RWPE1 (cell line): ENCODE measurements at places on chromosomes 13 and 19.

- DNase-seq = no peak
These were observed 518 bp upstream of the PLPP2 start for GRCh38 chr19:291561-292280.

- DNase-seq = no peak
These were observed 184.9 kb upstream of the MIR17HG start for GRCh38 chr13:91162589-91162988.

DNA sequence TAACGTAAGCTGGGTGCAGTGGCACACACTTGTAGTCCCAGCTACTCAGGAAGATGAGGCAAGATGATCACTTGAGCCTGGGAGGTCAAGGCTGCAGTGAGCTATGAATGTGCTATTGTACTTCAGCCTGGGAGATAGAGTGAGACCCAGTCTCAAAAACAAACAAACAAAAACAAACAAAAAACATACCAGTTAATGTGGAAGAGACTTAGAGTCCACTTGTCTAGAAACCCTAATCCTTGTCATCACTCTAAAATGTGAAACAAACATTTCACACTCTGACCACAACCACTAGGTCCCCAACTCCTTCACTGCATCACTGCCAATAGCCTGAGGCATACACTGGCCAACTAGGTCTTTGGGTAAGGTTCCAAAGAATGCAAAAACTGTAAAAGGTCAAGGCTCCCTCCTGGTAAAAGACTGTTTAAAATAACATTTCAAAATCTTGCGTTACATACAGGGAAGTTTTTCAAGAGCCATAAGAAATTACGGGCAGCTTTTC lies 28.6 kb upstream of the CYP2B6 start:
- no peak for DNase-seq

GRCh38 chr19:16612636-16613035 lies 15.4 kb downstream of the MED26 start:
- DNase-seq = no peak

DNA sequence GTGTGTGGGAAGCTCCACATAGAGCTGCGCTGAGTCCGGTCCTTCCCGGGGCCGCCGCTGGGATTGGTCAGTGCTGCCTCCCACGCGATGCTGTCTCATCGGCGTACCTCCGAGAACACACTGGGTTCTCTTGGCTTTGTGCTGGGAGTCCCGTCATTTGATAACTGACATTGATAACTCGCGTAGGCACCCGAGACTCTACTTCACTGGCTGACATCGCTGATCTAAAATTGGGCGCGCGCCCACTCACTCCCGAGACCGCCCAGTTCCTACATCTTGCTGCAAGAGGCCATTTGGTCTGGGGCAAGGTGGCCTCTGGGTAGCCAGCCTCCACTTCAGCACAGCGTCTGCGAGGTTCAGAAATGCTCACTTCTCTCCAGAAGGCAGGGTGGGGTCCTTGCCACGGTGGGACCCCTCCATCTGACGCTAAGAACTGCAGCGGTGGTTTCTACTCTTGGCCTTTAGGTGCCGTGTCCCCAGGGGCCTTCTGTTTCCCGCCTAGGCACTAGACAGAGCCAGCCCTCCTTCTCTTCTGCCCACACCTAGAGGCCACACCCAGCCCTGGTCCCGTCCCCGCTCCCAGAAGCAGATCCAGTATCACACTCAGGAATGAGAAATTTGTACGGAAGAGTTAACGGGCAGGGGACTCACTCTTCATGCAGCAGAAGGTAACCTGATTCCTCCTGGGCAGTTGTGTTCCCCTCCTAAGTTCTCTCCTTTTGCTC lies 40.7 kb upstream of the ATP11A start:
- no peak for DNase-seq

GRCh38 chr19:45901912-45902650 lies at the start of gene MYPOP:
Gene MYPOP, minus strand, starts transcription at chr19:45902613. Its CDS starts 840 bp downstream, at chr19:45901773.
- no peak for DNase-seq

DNA sequence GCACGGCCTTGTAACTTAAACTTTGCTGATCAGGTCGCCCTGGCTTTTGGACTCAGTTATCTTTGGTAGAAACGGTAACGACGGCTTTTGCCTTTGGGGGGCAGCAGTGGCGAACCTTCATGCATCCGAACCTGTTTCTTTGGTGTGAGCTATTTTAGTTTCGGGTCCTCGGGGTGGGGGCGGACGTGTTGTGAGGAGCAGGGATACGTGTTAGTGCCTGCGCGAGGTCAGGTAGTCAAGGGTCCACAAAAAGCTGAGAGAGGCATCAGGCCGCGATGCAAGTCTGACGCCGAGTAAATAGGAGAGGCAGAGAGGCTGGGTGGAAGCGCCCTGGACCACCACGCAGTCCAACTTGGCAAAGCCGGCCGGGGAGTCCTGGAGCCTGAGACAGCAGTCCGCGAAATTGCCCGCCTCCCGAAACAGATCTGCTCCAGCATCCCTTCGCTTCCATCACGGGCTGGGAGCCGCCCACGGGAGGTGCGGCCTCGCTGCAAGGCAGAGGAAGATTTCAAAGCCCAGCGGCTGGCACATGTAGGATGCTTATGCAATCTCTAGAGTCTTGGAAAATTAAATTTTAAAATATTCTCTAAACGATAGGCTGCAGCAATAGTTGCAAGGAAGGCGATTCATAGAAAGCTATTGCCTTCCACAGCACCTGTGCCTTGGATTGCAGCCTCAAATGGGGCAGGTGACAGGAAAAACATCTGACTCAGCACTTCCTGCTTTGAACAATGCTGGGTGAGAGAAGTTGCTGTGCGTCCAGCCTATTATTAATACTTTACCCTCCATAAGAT lies 4.6 kb upstream of the TPP2 start:
- DNase-seq = peak; percentile 40

- no peak for DNase-seq
These were observed 535.8 kb downstream of the KCTD12 start for GRCh38 chr13:76350399-76350798.

GRCh38 chr13:24220086-24220703 lies 59.7 kb downstream of the SPATA13 start:
- peak; percentile 60 for DNase-seq

DNA sequence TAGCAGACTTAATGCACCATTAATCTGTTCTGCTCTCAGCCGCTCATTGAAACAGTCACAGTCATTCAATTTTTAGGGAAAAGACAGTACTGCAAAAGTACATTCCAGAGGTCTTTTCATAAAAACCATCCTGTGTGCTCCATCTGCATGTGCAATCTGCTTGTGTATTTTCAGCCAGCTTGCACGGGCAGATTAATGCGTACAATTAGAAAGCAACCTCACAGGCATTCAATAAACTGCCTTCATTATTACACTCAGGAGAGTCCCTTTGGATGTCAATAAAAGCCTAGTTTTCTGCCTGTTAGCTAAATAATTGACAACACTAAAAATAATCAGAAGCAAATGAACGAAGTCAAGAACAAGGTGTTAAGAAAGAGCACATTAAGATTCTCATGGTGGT lies 41.9 kb downstream of the EPSTI1 start:
- DNase-seq = no peak

GRCh38 chr19:1826557-1827521 lies 14.8 kb upstream of the ATP8B3 start:
- DNase-seq = no peak

DNA sequence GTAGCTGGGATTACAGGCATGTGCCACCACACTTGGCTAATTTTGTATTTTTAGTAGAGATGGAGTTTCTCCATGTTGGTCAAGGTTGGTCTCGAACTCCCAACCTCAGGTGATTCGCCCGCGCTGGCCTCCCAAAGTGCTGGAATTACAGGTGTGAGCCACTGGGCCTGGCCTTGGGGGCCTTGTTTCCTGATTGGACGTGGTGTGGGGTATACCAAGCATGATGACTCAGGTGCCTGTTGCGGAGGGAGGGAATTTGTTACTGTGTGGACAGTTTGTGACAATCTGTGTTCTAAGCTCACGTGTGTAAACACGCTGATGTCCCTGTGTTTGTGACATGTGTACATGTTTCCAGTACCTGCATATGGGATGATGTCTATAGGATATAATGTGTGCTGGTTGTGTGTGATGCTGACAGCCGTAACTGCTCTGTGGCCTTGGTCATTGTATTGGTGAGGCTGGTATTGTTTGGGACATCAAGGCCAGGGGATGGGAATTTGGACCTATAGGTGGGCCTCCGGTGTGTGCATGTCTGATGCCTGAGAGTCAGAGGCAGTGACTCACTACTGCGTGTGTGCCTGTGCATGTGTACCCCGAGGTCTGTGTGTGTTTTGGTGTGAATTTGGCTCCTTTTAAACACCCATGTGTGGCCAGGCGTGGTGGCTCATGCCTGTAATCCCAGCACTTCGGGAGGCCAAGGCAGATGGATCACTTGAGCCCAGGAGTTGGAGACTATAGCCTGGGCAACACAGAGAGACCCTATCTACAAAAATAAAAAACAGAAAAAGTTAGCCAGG lies 1.6 kb upstream of the EGLN2 start:
- DNase-seq = no peak

- DNase-seq = no peak
These were observed 35.2 kb downstream of the C13orf46 start for GRCh38 chr13:113938716-113939115.

- DNase-seq = peak; percentile 81
These were observed 85.2 kb upstream of the FAM216B start for GRCh38 chr13:42696191-42696590.

- no peak for DNase-seq
These were observed 254.1 kb upstream of the SOX21 start for GRCh38 chr13:94966422-94966955.

GRCh38 chr19:41064974-41065569 lies 23.2 kb upstream of the CYP2A13 start:
- peak; percentile 32 for DNase-seq

DNA sequence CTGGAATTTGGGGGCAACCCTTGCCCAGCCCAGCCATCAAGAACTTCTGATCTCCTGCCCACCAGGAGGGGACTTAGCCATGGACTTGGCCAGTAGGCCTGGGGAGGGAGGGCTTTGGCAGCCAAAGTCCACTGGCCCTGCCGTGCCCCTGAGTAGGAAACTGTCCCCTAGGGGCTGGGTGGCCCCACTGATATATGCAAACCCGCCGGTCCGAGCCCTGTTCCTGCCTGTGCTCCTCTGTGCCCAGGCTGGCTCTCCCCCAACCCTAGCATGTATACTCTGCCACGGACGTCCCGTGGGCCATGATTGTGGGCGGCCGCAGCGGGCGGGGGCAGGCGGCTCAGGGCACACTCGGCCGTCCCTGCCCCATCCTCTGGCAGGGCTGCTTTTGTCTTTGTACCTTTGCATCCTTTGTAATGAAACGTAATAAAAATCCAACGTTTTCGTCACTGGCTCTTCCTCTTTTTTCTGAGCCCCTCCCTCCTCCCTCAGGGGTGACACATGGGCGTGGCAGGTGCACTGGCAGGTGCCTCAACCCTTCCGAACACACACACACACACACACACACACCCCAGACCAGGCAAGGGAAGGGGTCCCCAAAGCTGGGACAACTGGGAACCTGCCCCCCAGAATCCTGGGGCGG lies 9.1 kb downstream of the COMP start:
- DNase-seq = no peak

DNA sequence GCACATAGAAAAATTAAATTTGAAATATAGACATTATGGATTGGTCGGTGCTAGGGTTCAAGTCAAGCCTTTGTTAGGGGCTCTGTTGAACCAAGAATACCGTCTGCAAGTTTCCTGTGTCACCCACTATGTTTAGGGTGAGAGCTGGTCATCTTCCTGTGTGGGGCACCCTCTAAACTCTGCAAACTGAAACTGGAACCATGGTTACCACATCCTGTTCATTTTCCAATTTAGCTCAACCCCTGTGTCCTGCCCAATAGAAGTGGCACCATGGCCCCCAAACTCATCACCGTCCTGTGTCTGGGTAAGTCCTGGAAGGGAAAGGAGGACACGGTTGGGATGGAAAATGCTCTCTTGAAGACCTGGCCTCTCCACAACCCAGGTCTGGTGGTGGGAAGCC lies 29.9 kb downstream of the LAIR2 start:
- DNase-seq = no peak

DNA sequence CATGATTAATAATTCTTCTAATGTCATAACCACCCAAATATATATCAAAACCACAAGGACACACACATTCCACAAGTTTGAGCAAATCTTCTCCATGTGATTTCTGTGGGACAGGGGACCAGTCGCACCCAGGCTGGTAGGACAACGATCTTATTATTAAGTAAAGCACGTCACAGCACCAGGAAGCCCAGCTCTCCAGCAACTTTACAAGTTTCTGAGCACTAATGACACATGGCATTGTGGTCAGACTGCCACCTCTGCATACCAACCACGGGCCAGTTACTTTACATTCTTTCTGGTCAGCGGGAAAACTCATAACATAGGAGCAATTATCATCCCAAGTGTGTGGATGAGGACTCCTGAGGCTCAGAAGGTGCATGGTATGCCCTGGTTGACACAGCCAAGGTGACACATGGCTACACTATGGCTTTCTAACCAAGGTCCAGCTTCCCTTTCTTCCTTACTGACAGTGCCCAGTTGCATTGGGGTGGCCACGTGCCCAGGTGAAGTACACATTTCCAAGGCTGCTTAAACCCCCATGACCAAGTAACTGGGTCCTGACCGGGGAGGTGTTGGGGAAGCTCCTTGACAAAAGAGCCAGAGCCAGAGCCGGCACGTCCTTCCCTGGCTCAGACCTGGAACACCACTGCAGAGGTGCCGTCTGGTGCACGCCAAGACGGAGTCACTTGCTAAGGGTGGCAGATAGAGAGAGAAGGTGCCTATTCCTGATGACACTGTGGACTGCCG lies 27.4 kb downstream of the LATS2 start:
- no peak for DNase-seq

DNA sequence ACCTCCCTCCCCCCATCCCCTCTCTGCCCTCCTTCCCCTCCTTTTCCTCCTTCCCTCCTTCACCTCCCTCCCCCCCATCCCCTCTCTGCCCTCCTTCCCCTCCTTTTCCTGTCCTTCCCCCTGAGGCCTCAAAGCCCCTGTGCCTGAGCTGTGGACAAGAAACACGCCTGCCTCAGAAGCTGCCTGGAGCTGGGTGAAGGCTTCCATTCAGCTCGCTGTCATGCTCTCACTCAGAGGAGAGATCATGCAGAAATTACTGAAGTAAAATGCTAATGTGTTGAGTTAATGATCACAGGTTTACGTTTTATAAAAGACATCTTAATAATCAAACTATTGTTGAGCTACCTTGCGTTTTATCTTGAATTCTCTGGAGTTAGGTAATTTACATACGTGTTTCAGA lies 114.5 kb downstream of the ATP11A start:
- DNase-seq = no peak

GRCh38 chr19:4043401-4043800 lies 23.3 kb downstream of the ZBTB7A start:
- DNase-seq = no peak

DNA sequence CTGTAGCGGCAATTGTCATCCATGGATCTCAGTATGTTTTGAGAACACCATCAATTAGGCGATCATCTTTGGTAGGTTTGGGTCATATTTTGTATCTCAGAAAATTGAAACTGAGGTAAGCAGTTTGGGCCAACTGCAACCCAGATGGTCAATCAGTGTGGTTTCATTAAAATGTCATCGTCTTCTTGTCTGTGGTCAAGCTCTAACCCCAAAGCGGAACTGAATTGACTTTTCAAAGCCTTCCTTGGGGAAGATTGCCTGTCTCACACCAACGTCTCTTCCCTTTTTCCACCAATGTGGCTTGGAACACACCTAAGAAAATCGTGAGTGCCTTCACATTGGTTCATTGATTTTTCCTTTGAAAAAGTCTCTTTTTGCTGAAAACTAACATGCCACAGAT lies 56.3 kb upstream of the UBAC2 start:
- no peak for DNase-seq

GRCh38 chr13:104206450-104207044 lies 1140.3 kb upstream of the SLC10A2 start:
- DNase-seq = no peak

GRCh38 chr19:3950871-3951861 lies 18.3 kb downstream of the NMRK2 start:
- no peak for DNase-seq

- DNase-seq = no peak
These were observed 56.1 kb downstream of the KCNRG start for GRCh38 chr13:50071379-50071778.
